Progenitor cell of endocrine pancreas (in vitro differentiated cells): ENCODE measurements at places on chromosomes 5 and 9. TPM values are rescaled to one million over a fixed set of nuclear protein-coding genes. Genes with fewer than 3 reads are reported as not detected.

SHC3 gene
- total RNA-seq = 1.3 TPM in 2 replicates

DNA sequence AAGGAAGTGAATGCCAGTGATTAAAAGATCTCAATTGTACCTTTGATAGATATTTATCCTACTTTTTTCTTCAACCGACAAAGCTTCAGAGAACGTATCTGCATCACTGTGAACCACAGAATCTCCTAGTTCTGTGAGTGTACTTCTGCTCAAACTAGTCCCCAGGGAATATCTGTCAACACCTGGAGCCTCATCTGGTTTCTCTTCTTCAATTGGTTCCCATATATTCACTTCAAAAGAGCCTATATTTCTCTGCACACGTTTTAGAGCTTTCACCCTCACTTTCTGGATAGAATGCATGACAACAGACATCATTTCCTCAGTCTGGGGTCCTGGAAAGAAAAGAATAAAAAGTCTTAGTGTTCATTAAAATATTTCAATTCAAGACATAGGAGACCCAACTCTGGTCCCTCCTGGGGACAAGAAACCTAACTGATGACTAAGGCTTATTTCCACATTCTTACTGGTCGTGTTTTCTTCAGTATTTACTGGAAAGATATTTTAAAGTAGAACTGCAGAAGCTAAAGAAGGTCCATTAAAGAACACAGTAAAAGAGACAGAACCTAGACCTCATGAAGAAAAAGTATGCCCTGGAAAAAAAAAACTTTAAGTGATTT is 64.3 kb downstream of the CPLANE1 start:
- H3K4me3 ChIP-seq = no peak overlapping the region
- no peaks in the 10 kb centered on the region for H3K27me3 ChIP-seq
- H3K4me1 ChIP-seq = no peaks in the 10 kb centered on the region

SLC44A1 gene
- total RNA-seq = 48.7 and 53.5 TPM in 2 replicates

- no peaks in the 10 kb centered on the region for H3K4me1 ChIP-seq
- no peak overlapping the region for H3K4me3 ChIP-seq
- H3K27me3 ChIP-seq = peaks cover 52% of the 10 kb centered on the region
- no peaks in the 10 kb centered on the region for H3K36me3 ChIP-seq
- no peak overlapping the region for H3K27ac ChIP-seq
- DNase-seq = no peak
These were observed 18.3 kb upstream of the IRX4 start for GRCh38 chr5:1901061-1901460.

ZCCHC7 gene
- total RNA-seq = 16.6 and 16.7 TPM in 2 replicates

DNA sequence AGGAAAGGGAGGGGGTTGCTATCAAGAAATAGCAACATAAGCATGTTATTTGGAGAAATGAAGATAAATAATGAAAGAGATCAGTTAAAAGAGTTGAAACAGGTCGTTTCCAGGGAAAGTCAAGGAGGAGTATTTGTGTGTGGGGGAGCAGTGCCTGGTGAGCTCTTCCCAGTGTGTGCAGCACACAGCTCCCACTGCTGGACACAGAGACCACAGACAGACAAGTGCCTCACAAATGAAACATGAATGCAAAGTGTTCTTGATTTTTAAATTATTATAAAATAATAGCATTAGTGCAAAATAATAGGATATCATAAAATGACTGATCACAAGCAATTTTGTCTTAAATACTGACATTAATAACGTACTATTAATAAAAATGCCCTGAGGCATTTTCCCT is 40.8 kb downstream of the LIFR start:
- H3K27ac ChIP-seq = no peak overlapping the region
- no peaks in the 10 kb centered on the region for H3K27me3 ChIP-seq
- no peak for DNase-seq
- peaks cover 19% of the 10 kb centered on the region for H3K36me3 ChIP-seq
- H3K4me1 ChIP-seq = no peaks in the 10 kb centered on the region
- no peak overlapping the region for H3K4me3 ChIP-seq

DNA sequence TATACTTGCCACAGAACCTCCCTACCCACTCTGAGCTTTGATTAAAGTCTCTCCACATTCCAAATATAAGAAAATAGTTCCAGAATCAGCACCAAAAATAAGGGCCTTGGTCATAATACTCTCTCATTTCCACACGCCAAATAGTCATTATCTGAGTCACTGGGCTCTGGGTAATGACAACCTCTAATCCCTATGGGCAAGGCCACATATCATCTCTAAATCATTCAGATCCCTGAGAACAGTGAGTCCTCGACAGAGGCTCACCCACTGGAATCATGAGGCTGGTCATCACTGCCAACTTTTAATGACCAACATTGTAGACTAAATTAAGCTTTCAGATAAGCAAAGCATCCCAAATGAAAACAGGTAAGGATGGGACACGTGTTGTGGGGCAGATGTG is 28.1 kb downstream of the FAM114A2 start:
- H3K4me3 ChIP-seq = no peak overlapping the region
- no peak for DNase-seq
- peaks cover 11% of the 10 kb centered on the region for H3K36me3 ChIP-seq
- H3K27me3 ChIP-seq = no peaks in the 10 kb centered on the region
- no peak overlapping the region for H3K27ac ChIP-seq

DNA sequence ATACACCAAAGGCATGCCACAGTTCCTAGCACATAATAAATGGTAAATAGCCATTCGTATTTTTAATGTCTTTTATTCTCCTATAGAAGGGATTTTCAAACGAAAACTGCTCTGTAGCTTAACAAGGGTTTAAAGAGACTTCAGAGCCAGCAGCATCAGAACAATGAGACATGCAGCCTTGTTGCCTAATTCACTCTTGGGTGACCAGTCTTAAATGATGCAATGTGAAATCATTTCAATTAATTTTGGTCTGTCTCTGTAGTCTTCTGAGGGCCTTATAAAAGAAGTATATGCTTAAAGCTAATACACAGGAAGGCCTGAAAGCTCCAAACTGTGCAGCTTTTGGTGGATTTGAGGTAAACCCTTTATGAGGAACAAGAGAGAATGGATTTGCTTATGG is 888.8 kb upstream of the WWC1 start:
- no peak for DNase-seq
- no peaks in the 10 kb centered on the region for H3K36me3 ChIP-seq
- H3K27me3 ChIP-seq = peaks cover 7% of the 10 kb centered on the region
- no peaks in the 10 kb centered on the region for H3K4me1 ChIP-seq
- no peak overlapping the region for H3K4me3 ChIP-seq
- no peak overlapping the region for H3K27ac ChIP-seq
